ENCODE measurements at places on chromosomes 4 and X.
A peak's percentile ranks its signal among the peaks of the same experiment; 100 is the strongest.

DNA sequence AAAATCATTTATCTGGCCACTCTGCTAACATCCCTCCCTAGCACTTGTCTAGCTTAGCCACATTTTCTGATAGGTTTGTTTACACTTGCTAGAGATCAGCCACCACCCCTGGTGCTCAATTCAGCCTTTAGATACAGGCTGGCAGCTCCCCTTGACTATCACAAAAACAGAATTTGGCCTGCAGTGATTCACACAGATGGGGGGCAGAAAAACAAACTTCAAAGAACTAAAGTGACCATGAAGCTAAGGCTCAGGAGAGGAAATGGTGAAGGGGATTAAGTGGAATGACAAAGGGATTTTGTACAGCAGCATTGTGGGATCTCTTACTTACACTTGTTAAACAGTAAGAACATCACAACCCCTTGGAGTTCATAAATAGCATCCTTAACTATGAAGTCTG is 1718.0 kb upstream of the PCDH7 start:
- no peak for DNase-seq

DNA sequence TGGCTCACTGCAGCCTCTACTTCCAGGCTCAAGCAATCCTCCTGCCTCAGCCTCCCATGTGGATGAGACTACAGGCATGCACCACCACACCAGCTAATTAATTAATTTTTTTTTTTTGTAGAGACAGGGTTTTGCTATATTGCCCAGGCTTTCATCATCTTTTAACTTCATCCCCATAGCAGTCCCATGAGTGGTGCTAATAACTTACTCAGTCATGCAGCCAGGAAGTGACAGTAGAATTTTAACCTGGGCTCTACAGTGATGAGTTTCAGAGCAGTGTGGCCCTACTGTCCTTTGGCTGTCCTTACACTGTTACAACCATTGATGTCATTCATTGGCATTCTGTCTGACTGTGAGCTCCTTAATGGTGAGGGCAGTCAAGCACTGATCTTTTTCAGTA is 3.9 kb upstream of the OCIAD2 start:
- peak; percentile 74 for DNase-seq

- peak; percentile 42 for DNase-seq
Measured at GRCh38 chr4:87073199-87074120, 138.6 kb downstream of the AFF1 start.

- no peak for DNase-seq
Measured at GRCh38 chrX:153537080-153537479, 19.6 kb downstream of the ATP2B3 start.

DNA sequence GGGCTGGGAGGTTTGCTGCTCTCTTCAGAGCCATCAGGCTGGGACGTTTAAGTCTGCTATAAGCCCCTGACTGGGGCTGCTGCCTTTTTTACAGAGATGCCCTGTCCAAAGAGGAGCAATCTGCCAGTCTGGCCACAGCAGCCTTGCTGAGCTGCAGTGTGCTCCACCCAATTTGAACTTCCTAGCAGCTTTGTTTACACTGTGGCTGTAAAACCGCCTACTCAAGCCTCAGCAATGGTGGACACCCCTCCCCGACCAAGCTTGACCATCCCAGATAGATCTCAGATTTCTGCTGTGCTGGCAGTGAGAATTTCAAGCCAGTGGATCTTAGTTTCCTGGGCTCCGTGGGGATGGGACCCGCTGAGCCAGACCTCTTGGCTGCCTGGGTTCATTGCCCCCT is 40.7 kb downstream of the SPATA18 start:
- DNase-seq: no peak

DNA sequence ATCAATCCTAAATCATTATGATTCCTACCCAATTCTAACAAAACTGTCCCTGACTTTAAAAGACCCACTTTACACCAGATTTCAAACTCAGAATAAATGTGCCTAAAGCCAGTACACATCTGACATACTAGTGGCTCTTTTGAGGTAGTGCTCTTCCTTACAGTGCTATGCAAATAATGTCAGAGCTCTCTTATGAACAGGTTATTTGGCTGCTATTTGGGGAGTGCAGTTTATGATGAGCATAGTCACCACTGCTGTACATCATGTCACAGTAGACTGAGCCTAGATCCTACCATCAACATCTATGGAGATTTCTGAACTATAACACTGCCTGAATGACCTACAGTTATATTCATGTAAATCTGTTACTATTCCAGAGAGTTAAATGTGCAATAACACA is 50.4 kb upstream of the PAGE5 start:
- no peak for DNase-seq

GRCh38 chr4:99201690-99202089 is 17.4 kb downstream of the ADH6 start:
- DNase-seq: no peak

DNA sequence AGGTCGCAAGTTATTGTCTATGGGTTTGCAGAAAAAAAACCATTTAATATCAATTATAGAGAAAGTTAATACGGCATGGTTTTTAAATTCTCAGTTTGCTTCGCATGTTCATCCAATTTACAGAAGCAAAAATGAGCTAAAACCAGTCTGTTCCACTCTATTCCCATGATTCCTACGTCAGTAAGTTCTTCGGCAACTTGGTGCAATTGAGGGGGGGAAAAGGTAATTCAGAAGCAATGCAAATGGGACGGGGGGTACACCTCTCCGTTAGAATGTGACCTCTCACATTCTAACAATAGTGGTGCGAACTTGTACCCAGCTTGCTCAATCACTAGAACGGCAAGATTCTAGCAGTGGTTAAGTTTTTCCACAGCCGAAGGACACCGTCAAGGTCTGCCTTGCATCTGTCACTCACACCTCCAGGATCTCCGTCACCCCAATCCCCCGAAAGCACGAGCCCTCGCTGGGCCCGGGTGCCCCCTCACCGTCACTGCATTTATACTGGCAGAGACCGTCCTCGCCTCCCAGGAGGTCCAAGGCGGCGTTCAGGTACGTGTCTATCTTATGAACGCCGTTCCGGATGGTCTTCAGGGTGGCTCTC is 653 bp downstream of the PLA2G12A start:
- DNase-seq: no peak

GRCh38 chrX:136347706-136348105 is 46.9 kb downstream of the ADGRG4 start:
- DNase-seq: no peak

DNA sequence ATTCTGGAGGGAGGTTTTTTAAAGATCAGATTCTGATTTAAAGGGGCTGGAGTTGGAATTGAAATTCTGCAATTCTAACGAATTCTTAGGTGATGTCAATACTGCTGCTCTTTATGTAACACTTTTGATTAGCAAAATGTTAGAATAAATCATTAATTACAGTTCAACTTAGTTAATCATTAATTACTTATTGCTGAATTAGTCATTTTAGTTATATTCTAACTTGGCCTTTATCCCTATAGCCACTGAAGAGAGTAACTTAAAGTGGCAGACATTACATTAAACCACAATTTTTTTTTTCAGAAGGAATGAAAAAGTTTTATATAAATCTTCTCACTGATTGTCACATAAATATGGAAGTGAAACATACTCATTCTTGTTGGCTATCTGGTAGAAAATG is 206.6 kb upstream of the ITM2A start:
- no peak for DNase-seq

GRCh38 chr4:144574000-144574399 is 72.0 kb upstream of the HHIP start:
- no peak for DNase-seq

- DNase-seq: no peak
Measured at GRCh38 chrX:137695417-137695816, 129.5 kb downstream of the ZIC3 start.

DNA sequence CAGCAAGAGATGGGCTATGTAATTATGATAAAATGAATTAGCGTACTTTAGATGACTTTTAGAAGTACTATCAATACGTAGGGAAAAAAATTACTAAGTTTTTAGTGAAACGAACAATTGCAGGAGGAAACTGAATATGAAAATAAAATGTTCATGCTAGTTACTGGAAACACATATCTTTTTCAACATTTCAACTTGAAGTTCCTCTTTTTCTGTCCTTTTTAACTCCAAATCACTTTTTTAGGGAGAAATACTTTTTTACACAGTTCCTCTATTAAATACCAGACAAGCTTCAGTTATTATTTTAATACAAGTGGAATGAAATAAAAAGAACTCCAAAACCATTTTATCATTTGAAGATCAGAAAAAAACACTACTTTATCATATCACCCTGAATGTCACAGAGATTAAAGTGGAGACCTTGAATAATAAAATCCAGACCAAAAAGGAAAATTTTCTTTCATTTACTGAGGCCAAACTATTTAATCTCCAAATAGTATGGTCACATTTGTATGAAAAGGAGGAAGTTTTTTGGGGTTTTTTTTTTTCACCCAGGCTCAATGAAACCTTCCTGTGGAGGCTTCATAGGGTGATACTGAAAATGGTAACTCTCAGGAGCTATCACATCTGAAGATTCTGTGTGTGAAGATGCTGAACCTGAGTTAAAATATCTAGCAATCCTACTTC is 306.2 kb downstream of the INPP4B start:
- no peak for DNase-seq
